ENCODE measurements at places on chromosomes 11 and 22. TPM values are rescaled to one million over a fixed set of nuclear protein-coding genes. Genes with fewer than 3 reads are reported as not detected.

Gene PRODH
- not detected for total RNA-seq

DNA sequence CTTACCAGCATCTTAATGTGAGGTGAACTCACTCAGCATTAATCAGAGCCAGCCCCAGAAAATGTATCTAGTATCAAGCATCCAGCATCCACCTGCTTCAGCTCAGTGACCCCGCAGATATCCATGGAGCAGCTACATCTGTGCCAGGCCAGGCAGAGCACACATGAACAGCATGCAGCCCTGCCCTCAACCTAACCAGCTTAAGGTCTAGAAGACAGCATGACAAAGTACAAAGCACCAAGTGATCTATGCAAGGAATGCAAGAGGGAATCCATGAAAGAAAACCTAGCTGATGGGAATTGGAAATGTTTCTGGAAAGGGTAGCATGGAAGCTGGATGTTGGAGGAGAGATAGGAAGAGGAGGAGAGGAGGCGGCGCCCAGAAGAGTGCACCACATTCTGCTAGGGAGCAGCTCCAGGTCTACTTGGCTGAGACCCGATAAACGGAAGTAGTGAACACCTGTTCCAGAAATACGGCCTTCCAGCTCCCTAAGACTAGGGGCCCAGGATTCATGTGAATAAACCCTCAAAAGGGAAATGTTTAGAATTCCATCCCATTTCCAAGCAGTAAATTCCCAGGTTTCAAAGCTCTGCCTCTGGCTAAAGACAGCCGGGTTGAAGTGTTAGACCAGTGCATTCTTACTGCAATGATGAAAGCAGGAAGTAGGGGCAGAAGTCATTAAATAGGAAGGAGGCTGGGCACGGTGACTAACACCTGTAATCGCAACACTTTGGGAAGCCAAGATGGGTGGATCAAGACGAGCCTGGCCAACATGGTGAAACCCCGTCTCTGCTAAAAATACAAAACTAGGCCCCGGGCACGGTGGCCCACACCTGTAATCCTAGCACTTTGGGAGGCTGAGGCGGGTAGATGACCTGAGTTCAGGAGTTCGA is 23.5 kb upstream of the L3MBTL2 start:
- no peak for DNase-seq
- H3K36me3 ChIP-seq: peaks cover 15% of the 10 kb centered on the region
- H3K27me3 ChIP-seq: no peaks in the 10 kb centered on the region
- H3K4me3 ChIP-seq: no peak overlapping the region
- H3K27ac ChIP-seq: peak overlapping the region; percentile 16

DNA sequence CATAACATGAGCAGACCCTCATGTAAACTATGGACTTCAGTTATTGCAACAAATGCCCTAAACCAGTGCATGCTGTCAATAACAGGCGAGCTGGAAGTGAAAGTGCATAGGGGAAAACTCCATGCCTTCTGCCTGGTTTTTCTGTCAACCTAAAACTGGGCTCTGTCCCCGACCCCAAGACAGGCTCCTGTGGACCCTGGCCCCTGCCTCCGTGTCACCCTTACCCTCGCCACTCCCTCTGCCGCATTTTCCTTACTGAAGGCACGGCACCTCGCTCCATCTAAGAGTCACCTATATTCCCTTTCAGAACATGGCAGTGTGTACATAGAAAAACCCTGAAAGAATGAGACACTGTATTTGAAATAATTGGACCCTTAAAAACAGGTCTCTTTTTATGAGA is 151.3 kb downstream of the SHANK2 start:
- H3K27me3 ChIP-seq: no peaks in the 10 kb centered on the region
- no peaks in the 10 kb centered on the region for H3K36me3 ChIP-seq
- H3K4me3 ChIP-seq: no peak overlapping the region
- no peak for DNase-seq
- H3K27ac ChIP-seq: no peak overlapping the region

Gene SLC7A4
- total RNA-seq: 0.26 TPM

Gene SAA4
- total RNA-seq: not detected

GRCh38 chr11:64903291-64903833 is 13.6 kb downstream of the ATG2A start:
- no peaks in the 10 kb centered on the region for H3K4me1 ChIP-seq
- H3K4me3 ChIP-seq: no peak overlapping the region
- H3K36me3 ChIP-seq: peaks cover 18% of the 10 kb centered on the region
- DNase-seq: no peak
- no peak overlapping the region for H3K27ac ChIP-seq
